ENCODE measurements at places on chromosomes 11 and 22. TPM values are rescaled to one million over a fixed set of nuclear protein-coding genes. Genes with fewer than 3 reads are reported as not detected.
A peak's percentile ranks its signal among the peaks of the same experiment; 100 is the strongest.

WNT7B gene
- not detected for total RNA-seq

DNA sequence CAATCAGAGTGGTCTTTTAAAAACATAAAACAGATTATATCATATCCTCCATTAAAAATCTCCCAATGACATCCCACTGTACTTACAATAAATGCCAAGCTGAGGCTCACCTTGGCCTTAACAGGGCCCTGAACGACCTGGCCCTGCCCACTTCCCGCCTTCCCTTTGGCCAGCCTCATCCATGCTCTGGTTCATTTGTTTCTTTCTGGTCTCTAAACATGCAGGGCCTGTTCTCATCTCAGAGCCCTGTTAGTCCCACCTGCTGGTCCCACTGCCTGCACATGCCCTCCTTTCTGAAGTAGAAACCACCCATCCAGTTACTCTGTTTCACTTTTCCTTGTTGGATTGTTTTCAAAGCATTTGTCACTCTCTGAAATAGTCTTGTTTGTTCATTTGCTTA lies 227.4 kb downstream of the INSC start:
- DNase-seq: no peak

- no peak for DNase-seq
Measured at GRCh38 chr11:20111871-20112270, 48.4 kb downstream of the DBX1 start.

- no peak for DNase-seq
Measured at GRCh38 chr22:39925909-39926679, 25.2 kb downstream of the GRAP2 start.

- DNase-seq: no peak
Measured at GRCh38 chr11:33835143-33835878, 56.6 kb downstream of the LMO2 start.

GRCh38 chr11:79102840-79103239 lies 338.0 kb downstream of the TENM4 start:
- no peak for DNase-seq

- no peak for DNase-seq
Measured at GRCh38 chr11:5247472-5248192, 2.0 kb downstream of the HBG1 start.

RAG1 gene
- total RNA-seq: 1.4 TPM

GRCh38 chr22:39318507-39319283 lies 728 bp downstream of the RPL3 start:
- no peak for DNase-seq

DNA sequence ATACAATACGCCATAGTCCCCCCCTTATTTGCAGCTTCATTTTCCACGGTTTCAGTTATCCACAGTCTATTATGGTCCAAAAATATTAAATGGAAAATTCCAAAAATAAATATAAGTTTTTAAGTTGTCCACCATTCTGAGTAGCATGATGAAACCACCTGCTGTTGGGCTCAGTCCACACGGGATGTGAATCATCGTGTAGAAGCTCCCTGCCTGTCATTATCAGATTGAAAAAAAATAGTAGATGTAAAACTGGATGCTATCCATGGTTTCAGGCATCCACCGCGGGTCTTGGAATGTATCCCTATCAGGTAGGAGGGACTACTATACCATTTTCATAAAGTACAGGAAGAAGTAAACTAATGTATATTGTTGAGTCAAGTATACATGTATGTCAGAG lies 127.4 kb downstream of the TTC17 start:
- no peak for DNase-seq

DNA sequence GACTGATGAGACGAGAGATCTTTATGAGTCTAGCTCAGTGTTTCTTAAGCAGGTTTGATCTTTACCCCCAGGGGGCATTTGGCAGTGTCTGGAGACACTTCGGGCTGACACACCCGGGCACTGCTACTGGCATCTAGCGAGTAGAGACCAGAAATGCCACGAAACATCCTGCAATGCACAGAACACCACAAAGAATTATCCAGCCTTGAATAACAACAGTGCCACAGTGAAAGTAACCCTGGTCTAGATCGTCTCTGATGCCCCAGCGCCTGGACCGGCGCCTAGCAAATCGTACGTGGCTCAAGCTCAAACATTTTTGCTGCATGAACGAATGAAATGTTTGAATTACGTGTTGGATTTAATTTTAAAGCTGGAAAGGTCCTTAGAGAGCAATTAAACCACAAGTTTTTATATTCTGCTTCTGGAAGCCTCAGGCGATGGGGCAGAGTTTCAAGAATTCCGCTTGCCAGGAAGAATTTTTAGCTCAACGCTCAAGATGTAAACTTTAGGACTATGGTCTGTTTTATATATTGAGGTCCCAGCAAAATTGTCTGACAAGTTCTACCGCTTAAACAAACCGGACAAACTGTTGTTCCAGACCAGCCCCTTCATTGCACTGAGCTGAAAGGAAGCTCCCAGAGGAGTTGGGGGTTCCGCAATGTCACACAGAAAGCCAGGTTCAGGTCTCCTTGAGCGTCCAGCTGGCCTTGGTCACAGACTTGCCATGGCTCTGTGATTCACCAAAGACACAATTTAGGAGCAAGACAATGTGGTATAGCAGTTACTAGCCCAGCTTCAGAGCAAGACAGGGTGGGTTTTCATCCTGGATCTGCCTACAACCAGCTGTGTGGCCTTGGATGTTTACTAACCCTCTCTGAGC lies 44.2 kb upstream of the SMTN start:
- DNase-seq: peak; percentile 34

CRYBA4 gene
- total RNA-seq: not detected

CARD16 gene
- total RNA-seq: 10.9 TPM

GRCh38 chr11:79047980-79048379 lies 392.9 kb downstream of the TENM4 start:
- DNase-seq: no peak

GRCh38 chr11:85783758-85784157 lies 27.2 kb downstream of the SYTL2 start:
- DNase-seq: no peak

- no peak for DNase-seq
Measured at GRCh38 chr11:10261821-10262220, 32.2 kb downstream of the SBF2 start.

- DNase-seq: no peak
Measured at GRCh38 chr11:83583757-83584366, 297.7 kb upstream of the CCDC90B start.

- DNase-seq: no peak
Measured at GRCh38 chr11:13140028-13140870, 131.1 kb downstream of the RASSF10 start.

DNA sequence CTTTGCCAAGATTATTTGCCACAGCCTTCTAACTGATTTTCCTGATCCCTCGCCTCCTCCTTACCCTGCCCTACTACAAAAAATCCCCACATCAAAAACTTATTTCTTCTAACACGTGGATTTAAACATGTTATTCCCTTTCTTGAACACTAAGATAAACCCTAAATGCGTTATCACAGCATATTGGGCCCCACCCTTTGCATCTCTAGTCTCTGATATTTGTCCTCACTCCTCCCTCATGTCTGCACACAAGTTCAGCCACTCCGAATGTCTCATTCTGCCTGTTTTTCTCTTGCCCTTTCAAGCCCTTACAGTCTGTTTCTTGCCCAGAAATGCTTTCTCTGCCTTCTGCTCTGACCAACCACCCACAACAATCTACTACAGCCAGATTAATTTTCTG lies 10.6 kb upstream of the ACER3 start:
- no peak for DNase-seq

LRRC74B gene
- total RNA-seq: not detected

APOBEC3B gene
- total RNA-seq: 0.55 TPM

KIAA1671 gene
- total RNA-seq: 11.6 TPM

DNA sequence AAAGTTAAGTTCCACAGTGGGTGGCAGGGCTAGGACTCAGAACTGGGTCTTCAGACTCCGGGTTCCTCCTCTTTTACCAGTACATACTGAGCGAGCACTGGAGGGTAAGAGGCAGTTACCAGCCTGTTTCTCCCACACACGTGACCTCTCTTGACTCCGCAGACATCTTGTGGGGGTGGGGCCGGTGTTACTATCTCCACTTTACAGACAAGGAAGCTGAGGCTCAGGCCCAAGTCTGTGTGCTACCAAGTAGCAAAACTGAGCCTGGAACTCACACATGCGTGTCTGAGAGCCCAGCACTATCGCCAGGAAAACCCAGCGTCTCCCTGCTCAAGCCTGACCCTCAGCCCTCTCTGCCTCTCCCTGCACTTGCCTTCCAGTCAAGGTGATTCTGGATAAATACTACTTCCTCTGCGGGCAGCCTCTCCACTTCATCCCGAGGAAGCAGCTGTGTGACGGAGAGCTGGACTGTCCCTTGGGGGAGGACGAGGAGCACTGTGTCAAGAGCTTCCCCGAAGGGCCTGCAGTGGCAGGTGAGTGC lies 16.0 kb upstream of the SMIM35 start:
- no peak for DNase-seq

- DNase-seq: no peak
Measured at GRCh38 chr11:111166598-111166997, 78.9 kb upstream of the POU2AF2 start.

KCNA4 gene
- total RNA-seq: 1.2 TPM

KRTAP5-2 gene
- total RNA-seq: not detected
